ENCODE measurements at places on chromosomes 3 and 15. TPM values are rescaled to one million over a fixed set of nuclear protein-coding genes. Genes with fewer than 3 reads are reported as not detected.

DNA sequence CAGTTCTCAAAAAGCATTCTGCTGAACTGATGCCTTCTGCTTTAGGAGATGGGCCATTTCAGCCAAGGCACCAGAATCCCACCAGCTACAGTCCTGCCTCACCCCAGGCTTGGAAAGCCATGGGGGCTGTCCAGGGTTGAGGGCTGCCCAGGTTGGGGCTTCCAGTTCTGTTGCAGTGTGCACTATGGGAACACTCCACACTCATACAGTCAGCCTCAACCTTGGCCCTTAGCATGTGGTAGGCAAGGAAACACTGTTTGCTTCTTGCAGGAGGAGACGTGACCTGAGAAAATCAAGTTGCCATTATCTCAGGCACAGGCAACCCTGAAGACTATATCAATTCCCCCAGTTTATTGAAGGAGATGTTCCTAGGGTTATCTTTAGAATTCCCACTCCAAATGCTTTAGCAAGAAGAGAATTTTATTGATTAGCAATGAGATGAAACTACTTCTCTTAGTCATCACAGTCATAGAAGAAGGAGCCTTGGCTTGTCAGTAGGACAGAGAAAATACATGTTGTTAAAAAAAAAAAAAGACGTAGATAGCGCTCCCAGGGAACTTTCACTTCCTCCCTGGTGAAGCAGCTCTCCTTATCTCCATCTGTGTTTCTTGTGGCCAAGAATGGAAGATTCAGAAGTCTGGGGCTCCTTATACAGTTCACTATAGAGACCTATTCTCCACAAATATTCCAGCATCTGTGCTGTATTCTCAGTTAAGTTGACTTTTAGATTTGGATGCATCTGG lies 38.3 kb upstream of the IL12A start:
- no peak overlapping the region for H3K27ac ChIP-seq
- no peak for DNase-seq
- H3K4me3 ChIP-seq: no peak overlapping the region
- H3K27me3 ChIP-seq: no peaks in the 10 kb centered on the region

DNA sequence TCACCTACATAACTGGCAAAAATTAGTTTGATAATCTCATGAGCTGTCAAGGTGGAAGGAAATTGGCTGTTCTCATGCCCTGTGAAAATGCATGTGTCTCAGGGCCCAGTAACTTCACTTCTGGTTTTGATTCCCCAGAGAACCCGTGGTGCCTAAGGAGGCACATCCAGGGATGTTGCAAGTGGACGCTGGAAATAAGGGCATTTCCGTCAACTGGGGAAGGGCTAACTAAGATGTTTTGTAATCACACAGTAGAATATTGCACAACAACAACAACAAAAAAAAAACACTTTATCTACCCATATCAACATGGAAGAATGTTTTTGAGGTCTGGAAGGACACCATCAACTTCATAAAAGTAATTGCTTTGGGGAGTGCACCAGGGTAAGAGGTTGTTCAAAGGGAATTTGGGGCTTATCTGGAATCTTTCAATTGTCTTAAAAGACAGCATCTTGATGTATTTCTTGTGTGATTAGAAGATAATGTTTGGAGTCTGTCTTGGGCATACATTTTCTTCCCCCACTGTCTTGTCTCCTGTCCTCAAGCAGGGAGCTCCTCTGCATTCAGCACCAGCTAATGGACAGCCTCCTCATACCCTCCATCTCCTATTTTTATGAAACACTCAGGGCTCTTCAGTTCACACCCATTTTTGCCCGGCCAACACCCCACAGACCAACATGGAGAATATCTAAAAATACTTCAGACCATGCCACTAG lies 37.2 kb upstream of the PRR20G start:
- no peak for DNase-seq
- H3K4me3 ChIP-seq: no peak overlapping the region
- no peaks in the 10 kb centered on the region for H3K4me1 ChIP-seq
- no peak overlapping the region for H3K27ac ChIP-seq
- no peaks in the 10 kb centered on the region for H3K27me3 ChIP-seq

GRCh38 chr3:100506355-100506754 lies 13.9 kb downstream of the TMEM45A start:
- no peaks in the 10 kb centered on the region for H3K36me3 ChIP-seq
- H3K27me3 ChIP-seq: no peaks in the 10 kb centered on the region
- H3K4me1 ChIP-seq: no peaks in the 10 kb centered on the region
- H3K27ac ChIP-seq: no peak overlapping the region
- DNase-seq: no peak

GRCh38 chr3:5448246-5448645 lies 260.7 kb downstream of the EDEM1 start:
- no peaks in the 10 kb centered on the region for H3K27me3 ChIP-seq
- H3K27ac ChIP-seq: no peak overlapping the region
- no peak for DNase-seq
- H3K4me3 ChIP-seq: no peak overlapping the region

DNA sequence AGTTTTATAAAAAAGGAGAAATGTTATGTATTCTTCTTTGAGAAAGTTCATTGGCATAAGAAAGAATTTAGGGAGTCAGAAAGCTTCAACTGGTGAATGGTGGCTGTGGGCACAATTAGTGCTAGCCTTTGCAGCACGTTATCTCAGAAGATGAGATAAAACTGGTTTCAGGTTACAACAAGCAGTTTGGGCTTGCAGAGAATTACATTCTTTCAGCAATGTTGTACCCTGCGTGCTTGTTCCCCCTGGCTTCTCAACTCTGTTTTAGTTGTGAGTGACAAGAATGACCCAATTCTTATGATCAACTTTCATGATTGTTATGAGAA lies 31.6 kb upstream of the ACP3 start:
- no peaks in the 10 kb centered on the region for H3K4me1 ChIP-seq
- H3K27me3 ChIP-seq: no peaks in the 10 kb centered on the region
- H3K27ac ChIP-seq: no peak overlapping the region
- H3K36me3 ChIP-seq: no peaks in the 10 kb centered on the region

DNA sequence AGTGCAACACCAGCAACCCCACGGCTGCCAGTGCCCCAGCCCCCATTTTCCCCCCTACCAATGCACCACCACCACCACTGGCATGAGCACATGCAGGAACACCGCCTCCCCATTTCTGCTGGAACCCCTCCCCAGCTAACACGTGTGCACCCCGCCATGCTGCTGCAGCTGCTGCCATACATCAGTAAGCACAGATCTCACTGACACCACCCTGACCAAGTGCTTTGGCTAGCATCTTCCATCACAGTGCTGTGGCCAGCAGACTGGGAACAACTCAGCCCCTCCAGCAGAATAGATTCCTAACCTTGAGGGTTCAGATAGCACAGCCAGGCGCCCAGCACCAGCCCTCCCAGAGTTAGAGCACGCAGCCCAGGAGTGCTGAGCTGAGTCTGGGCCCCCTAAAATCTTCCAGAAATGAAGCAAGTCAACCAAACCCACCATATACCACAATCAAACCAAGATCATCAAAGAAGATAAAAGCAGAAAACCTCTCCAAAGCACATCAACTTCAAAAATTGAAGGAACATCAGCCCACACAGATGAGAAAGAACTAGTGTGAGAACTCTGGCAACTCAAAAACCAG lies 81.2 kb upstream of the CDV3 start:
- no peaks in the 10 kb centered on the region for H3K4me1 ChIP-seq
- H3K27ac ChIP-seq: no peak overlapping the region
- H3K4me3 ChIP-seq: no peak overlapping the region
- H3K27me3 ChIP-seq: no peaks in the 10 kb centered on the region

DNA sequence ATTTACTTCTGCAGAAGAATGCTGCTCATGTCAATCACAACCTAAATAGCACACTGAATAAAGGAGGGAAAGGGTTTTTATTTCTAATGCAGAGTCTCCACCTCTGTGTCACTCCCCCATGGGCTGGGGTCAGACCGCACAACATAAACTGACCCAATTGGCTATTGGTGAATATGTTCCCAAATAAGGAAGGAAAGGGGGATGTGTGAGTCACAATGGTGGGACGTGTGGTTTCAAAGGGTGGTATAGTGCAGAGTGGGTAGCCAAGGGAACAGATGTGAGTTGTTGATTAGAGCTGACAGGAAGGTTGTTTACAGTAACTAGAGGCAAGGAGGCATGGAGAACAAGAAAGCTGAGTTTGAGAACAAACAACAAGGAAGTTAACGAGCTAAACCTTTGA lies 491.8 kb downstream of the ZPLD1 start:
- H3K4me1 ChIP-seq: no peaks in the 10 kb centered on the region
- DNase-seq: no peak
- H3K27ac ChIP-seq: no peak overlapping the region
- H3K4me3 ChIP-seq: no peak overlapping the region
- H3K36me3 ChIP-seq: no peaks in the 10 kb centered on the region
- H3K27me3 ChIP-seq: no peaks in the 10 kb centered on the region

DNA sequence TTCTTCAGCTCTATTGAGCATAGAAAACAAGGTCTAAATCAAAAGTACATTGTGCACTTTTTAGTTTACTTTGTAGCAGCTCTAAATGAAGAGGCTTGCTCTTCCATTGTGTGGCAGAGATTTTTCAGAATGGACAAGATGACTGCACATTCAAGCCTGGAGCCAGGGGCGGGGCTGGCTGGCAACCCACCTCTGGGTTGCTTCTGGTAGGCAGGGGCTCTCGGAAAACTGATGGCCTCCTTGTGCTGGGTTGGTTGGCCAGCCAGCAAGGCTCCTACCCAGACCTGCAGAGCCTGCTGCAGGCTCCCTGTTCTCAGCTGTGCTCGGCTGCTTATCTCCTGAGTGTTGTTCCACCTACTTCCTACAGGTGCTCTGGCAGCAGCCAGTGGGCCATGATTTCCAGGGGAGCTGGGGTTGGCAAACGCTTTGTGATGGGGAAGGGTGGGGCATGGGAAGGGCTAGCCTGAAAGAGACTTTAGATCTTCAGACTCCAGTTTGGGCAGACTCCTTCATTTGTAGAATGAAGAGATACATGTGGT lies 8.8 kb downstream of the BSN start:
- no peaks in the 10 kb centered on the region for H3K36me3 ChIP-seq
- DNase-seq: no peak
- no peaks in the 10 kb centered on the region for H3K4me1 ChIP-seq

GRCh38 chr15:27722102-27722501 lies 377.0 kb downstream of the OCA2 start:
- no peak for DNase-seq
- no peaks in the 10 kb centered on the region for H3K27me3 ChIP-seq
- H3K27ac ChIP-seq: no peak overlapping the region

- H3K4me3 ChIP-seq: no peak overlapping the region
- H3K27me3 ChIP-seq: no peaks in the 10 kb centered on the region
- H3K4me1 ChIP-seq: no peaks in the 10 kb centered on the region
- no peak overlapping the region for H3K27ac ChIP-seq
Measured at GRCh38 chr15:63985221-63986184, 60.8 kb downstream of the DAPK2 start.

- H3K27me3 ChIP-seq: no peaks in the 10 kb centered on the region
- no peak overlapping the region for H3K4me3 ChIP-seq
- no peaks in the 10 kb centered on the region for H3K4me1 ChIP-seq
- H3K27ac ChIP-seq: no peak overlapping the region
Measured at GRCh38 chr3:32202496-32202895, 36.0 kb upstream of the CMTM8 start.

GRCh38 chr3:114745322-114746240 lies 401.5 kb downstream of the ZBTB20 start:
- no peaks in the 10 kb centered on the region for H3K36me3 ChIP-seq
- H3K27me3 ChIP-seq: no peaks in the 10 kb centered on the region

The ZMYND10 gene
- not detected for total RNA-seq

The GRAMD1C gene
- total RNA-seq: 1.1 TPM

The AADAC gene
- total RNA-seq: not detected

The MEIS2 gene
- 76.0 TPM for total RNA-seq

The VPS33B gene
- total RNA-seq: 6.9 TPM

The AHSG gene
- not detected for total RNA-seq

The PRKCI gene
- total RNA-seq: 29.1 TPM

The STRIT1 gene
- not detected for total RNA-seq

Measured in sigmoid colon (tissue), 7 donors.